ENCODE measurements at places on chromosomes 12 and 14.

GRCh38 chr12:67137256-67137655 is 131.9 kb upstream of the CAND1 start:
- no peak for DNase-seq
- no peaks in the 10 kb centered on the region for H3K36me3 ChIP-seq
- H3K4me1 ChIP-seq = no peaks in the 10 kb centered on the region
- H3K4me3 ChIP-seq = no peak overlapping the region
- peaks cover 33% of the 10 kb centered on the region for H3K27me3 ChIP-seq

GRCh38 chr14:48568688-48569087 is 893.3 kb upstream of the MDGA2 start:
- no peak overlapping the region for H3K27ac ChIP-seq
- DNase-seq = no peak

DNA sequence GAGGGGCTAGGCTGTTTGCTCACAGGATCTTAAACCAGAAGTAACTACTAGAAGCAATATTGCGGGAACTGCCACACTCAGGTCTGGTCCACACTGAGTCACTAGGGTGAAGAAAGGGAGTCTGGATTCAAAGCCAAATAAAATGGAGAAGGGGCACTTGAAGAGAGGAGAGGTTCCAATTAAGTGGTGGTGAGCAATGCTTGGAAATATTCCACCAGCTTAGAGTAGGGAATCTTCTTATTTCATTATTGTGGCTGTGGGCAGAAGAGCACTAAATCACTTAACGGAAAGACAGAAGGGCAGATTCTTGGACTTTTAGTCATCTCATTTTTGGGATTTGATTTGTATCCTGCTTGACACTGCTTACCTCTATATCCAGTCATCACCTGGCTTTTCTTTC is 48.6 kb upstream of the PPP1R12A start:
- no peaks in the 10 kb centered on the region for H3K4me1 ChIP-seq
- H3K4me3 ChIP-seq = no peak overlapping the region
- H3K36me3 ChIP-seq = no peaks in the 10 kb centered on the region
- H3K27ac ChIP-seq = no peak overlapping the region
- peaks cover 15% of the 10 kb centered on the region for H3K27me3 ChIP-seq

- no peak overlapping the region for H3K27ac ChIP-seq
- no peak overlapping the region for H3K4me3 ChIP-seq
- no peaks in the 10 kb centered on the region for H3K4me1 ChIP-seq
- H3K27me3 ChIP-seq = peaks cover 34% of the 10 kb centered on the region
- no peaks in the 10 kb centered on the region for H3K36me3 ChIP-seq
Observed at GRCh38 chr12:5201554-5202218, 158.0 kb downstream of the KCNA5 start.

DNA sequence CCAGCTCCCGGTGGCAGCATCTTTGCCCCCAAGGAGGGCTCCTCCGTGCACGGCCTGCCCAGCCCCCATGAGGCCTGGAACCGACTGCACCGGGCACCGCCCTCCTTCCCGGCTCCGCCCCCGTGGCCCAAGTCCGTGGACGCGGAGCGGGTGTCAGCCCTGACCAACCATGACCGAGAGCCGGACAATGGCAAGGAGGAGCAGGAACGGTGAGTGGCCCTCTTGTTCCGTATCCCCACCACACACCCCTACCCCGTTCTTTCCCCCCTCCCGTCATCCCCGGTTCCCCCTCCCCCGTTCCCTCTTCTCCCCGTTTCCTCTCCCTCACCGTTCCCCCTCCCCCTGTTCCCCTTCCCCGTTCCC is 28.3 kb downstream of the LRCOL1 start:
- no peaks in the 10 kb centered on the region for H3K27me3 ChIP-seq
- DNase-seq = no peak
- peaks cover 16% of the 10 kb centered on the region for H3K36me3 ChIP-seq
- no peak overlapping the region for H3K4me3 ChIP-seq
- no peaks in the 10 kb centered on the region for H3K4me1 ChIP-seq

GRCh38 chr12:130847112-130847511 is 8.1 kb upstream of the STX2 start:
- no peak overlapping the region for H3K4me3 ChIP-seq
- H3K4me1 ChIP-seq = no peaks in the 10 kb centered on the region
- no peak overlapping the region for H3K27ac ChIP-seq
- peaks cover 14% of the 10 kb centered on the region for H3K27me3 ChIP-seq
- H3K36me3 ChIP-seq = no peaks in the 10 kb centered on the region
- DNase-seq = no peak

DNA sequence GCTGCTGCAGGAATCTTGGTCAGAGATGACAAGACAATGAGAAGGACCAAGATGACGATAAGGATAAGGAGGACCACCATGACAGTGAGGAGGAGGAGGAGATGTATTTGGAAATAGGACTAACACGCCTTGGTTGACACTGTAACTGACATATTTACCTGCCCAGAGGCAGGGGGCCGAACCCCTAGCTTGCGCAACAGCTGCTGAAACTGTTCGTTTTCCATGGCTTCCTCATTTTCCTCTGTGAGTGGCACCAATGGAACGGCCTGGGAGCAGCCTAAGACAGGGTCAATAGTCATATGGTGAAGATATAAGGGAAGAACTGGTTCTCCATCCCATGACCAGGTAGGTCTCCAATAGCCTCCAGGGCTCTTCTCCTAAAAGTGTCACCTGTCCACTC is 28.8 kb downstream of the TIMELESS start:
- no peak for DNase-seq
- H3K27me3 ChIP-seq = no peaks in the 10 kb centered on the region
- no peak overlapping the region for H3K27ac ChIP-seq
- H3K4me1 ChIP-seq = no peaks in the 10 kb centered on the region
- no peak overlapping the region for H3K4me3 ChIP-seq
- H3K36me3 ChIP-seq = peaks cover 4% of the 10 kb centered on the region

GRCh38 chr12:108629824-108630476 is 3.7 kb downstream of the SELPLG start:
- peak overlapping the region; percentile 94 for H3K27ac ChIP-seq
- H3K36me3 ChIP-seq = peaks cover 88% of the 10 kb centered on the region
- no peaks in the 10 kb centered on the region for H3K27me3 ChIP-seq
- DNase-seq = peak; percentile 61
- peak overlapping the region; percentile 94 for H3K4me3 ChIP-seq

GRCh38 chr12:26740991-26741390 is 92.0 kb downstream of the ITPR2 start:
- H3K4me1 ChIP-seq = peaks cover 17% of the 10 kb centered on the region
- H3K27me3 ChIP-seq = no peaks in the 10 kb centered on the region
- no peak for DNase-seq
- H3K36me3 ChIP-seq = no peaks in the 10 kb centered on the region
- no peak overlapping the region for H3K27ac ChIP-seq
- H3K4me3 ChIP-seq = no peak overlapping the region

GRCh38 chr14:70957710-70958109 is 50.5 kb downstream of the PCNX1 start:
- H3K36me3 ChIP-seq = peaks cover 12% of the 10 kb centered on the region
- H3K4me3 ChIP-seq = no peak overlapping the region
- H3K27ac ChIP-seq = no peak overlapping the region
- peaks cover 21% of the 10 kb centered on the region for H3K4me1 ChIP-seq
- H3K27me3 ChIP-seq = no peaks in the 10 kb centered on the region

- H3K4me1 ChIP-seq = no peaks in the 10 kb centered on the region
- H3K36me3 ChIP-seq = no peaks in the 10 kb centered on the region
- no peak overlapping the region for H3K4me3 ChIP-seq
- no peaks in the 10 kb centered on the region for H3K27me3 ChIP-seq
- no peak overlapping the region for H3K27ac ChIP-seq
Observed at GRCh38 chr12:75690296-75690955, 179.0 kb upstream of the KRR1 start.

GRCh38 chr12:24360057-24360456 is 410.6 kb upstream of the SOX5 start:
- H3K36me3 ChIP-seq = no peaks in the 10 kb centered on the region
- no peak overlapping the region for H3K27ac ChIP-seq
- DNase-seq = no peak
- no peak overlapping the region for H3K4me3 ChIP-seq

DNA sequence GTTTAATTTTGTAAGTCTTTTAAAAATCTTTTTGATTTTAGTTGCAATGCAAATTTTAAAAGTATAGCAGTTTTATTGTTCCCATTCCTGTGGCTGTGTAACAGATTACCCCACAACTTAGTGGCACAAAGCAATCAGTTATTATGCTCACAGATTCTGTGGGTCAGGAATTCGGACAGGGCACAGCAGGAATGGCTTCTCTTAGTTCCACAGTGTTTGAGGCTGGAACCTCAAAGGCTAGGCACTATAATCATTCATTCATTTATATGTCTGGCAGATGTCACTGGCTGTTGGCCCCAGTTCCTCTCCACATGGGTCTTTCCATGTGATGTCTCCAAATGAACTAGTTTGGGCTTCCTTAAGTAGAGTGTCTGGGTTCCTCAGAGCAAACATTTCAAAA is 193.3 kb downstream of the RAD51B start:
- no peak overlapping the region for H3K27ac ChIP-seq
- no peak overlapping the region for H3K4me3 ChIP-seq
- no peaks in the 10 kb centered on the region for H3K27me3 ChIP-seq
- no peaks in the 10 kb centered on the region for H3K36me3 ChIP-seq
- no peak for DNase-seq

DNA sequence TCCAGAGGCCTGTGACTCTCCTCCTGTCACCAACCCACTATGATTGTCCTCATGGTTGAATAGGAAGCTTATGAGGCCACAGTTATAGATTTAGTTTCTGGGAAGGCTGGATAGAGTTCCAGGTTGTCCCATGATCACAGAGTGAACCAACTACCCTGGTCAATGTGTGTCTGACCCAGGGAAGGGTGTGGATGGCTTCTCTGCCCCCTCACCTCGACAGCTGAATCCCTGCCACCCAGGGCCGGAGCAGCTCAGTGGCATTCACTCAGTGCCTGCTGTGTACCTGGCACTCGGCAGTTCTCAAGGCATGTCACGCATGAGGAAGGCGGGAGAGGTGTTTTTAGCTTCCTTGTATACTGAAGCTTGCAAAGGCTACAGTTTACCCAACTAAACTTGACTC is 43.2 kb downstream of the JDP2 start:
- H3K4me1 ChIP-seq = no peaks in the 10 kb centered on the region
- no peak overlapping the region for H3K27ac ChIP-seq
- DNase-seq = no peak
- no peak overlapping the region for H3K4me3 ChIP-seq
- peaks cover 5% of the 10 kb centered on the region for H3K27me3 ChIP-seq
- no peaks in the 10 kb centered on the region for H3K36me3 ChIP-seq

DNA sequence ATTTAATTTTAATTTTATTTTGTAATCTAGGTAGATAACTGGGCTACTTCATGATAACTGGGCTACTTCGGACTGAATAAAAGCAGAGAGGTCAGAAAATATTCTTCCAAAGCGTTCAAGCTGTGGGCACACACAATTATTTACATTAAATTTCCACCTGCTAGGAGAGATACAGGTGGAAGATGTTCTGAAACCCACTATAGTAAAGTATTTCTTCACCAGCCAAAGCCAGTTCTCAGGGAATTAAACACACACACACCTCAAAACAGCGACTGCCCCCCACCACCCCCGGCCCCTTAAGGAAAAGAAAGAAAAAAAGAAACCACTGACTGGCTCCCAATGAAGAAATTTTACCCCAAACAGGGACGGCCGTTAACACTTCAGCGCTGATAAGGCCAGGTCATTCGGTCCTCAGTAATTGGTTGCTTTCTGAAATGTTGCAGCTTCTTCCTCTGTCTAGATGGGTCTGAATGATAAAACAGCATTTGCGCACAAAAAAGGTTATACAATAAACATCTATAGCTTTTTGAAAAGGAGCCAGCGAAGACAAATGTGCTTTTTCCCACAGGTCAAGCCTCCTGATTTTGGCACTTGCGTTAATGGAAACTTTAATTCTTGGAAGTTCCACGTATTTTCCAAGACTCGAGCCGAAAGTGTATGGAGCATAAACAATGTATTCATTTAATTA is 771 bp upstream of the KCNJ8 start:
- no peaks in the 10 kb centered on the region for H3K36me3 ChIP-seq
- peaks cover 37% of the 10 kb centered on the region for H3K27me3 ChIP-seq
- no peaks in the 10 kb centered on the region for H3K4me1 ChIP-seq
- H3K4me3 ChIP-seq = peak overlapping the region; percentile 40

GRCh38 chr12:112304436-112304835 is 77.8 kb downstream of the HECTD4 start:
- no peaks in the 10 kb centered on the region for H3K27me3 ChIP-seq
- H3K36me3 ChIP-seq = peaks cover 38% of the 10 kb centered on the region
- no peak for DNase-seq
- no peak overlapping the region for H3K4me3 ChIP-seq
- no peak overlapping the region for H3K27ac ChIP-seq

- H3K36me3 ChIP-seq = peaks cover 29% of the 10 kb centered on the region
- no peak for DNase-seq
- H3K4me1 ChIP-seq = peaks cover 14% of the 10 kb centered on the region
- peak overlapping the region; percentile 86 for H3K27ac ChIP-seq
Observed at GRCh38 chr14:89165189-89166181, 251.5 kb downstream of the FOXN3 start.

DNA sequence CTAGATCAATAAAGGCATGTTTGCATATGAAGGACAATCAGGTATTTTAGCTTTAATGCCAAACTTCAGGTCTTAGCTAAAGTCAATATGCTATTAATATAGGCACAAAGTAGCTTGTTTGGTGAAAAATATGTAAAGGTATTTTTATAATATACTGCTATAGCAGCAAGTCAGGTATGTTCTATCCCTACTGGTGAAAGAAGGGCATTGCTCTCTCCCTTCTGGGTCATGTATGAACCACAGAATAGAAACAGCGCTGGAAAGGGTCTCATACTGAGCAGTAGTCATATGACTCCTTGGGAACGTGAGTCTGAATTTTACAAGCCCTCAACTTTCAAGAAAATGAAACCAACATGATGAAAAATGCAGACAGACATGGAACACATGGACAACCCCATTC is 314.6 kb downstream of the GRIN2B start:
- no peak for DNase-seq
- no peaks in the 10 kb centered on the region for H3K4me1 ChIP-seq
- H3K36me3 ChIP-seq = no peaks in the 10 kb centered on the region

GRCh38 chr12:80401191-80401590 is 42.8 kb upstream of the PTPRQ start:
- H3K27me3 ChIP-seq = no peaks in the 10 kb centered on the region
- H3K4me1 ChIP-seq = no peaks in the 10 kb centered on the region
- no peak for DNase-seq

GRCh38 chr12:5470221-5470620 is 38.3 kb downstream of the NTF3 start:
- H3K4me3 ChIP-seq = no peak overlapping the region
- peaks cover 30% of the 10 kb centered on the region for H3K27me3 ChIP-seq
- H3K27ac ChIP-seq = no peak overlapping the region
- H3K36me3 ChIP-seq = no peaks in the 10 kb centered on the region

DNA sequence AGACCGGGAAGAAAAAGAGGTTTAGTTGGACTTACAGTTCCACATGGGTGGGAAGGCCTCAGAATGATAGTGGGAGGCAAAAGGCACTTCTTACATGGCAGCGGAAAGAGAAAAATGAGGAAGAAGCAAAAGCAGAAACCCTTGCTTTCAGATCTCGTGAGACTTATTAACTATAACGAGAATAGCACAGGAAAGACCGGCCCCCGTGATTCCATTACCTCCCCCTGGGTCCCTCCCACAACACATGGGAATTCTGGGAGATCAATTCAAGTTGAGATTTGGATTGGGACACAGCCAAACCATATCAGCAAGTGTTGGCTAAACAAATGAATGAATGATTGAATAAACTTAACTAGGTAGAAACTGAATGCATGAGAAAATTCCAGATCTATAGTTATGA is 85.3 kb upstream of the PARP11 start:
- no peak for DNase-seq
- no peaks in the 10 kb centered on the region for H3K36me3 ChIP-seq
- no peak overlapping the region for H3K27ac ChIP-seq
- H3K27me3 ChIP-seq = peaks cover 18% of the 10 kb centered on the region
- no peaks in the 10 kb centered on the region for H3K4me1 ChIP-seq

GRCh38 chr14:78448164-78449094 is 278.3 kb downstream of the NRXN3 start:
- DNase-seq = no peak
- no peak overlapping the region for H3K27ac ChIP-seq
- no peaks in the 10 kb centered on the region for H3K4me1 ChIP-seq
- no peaks in the 10 kb centered on the region for H3K36me3 ChIP-seq
- no peaks in the 10 kb centered on the region for H3K27me3 ChIP-seq
- H3K4me3 ChIP-seq = no peak overlapping the region

Measured in effector memory CD8-positive, alpha-beta T cell (primary cell).